Neural progenitor cell (in vitro differentiated cells): ENCODE measurements at places on chromosomes 5 and 9. TPM values are rescaled to one million over a fixed set of nuclear protein-coding genes. Genes with fewer than 3 reads are reported as not detected.

The ANKRD18B gene
- total RNA-seq, result 10.3 and 14.7 TPM in 2 replicates

The ZDHHC11B gene
- 0.25 and 0.60 TPM in 2 replicates for total RNA-seq

The IFNK gene
- not detected in 2 replicates for total RNA-seq

The SLC34A1 gene
- total RNA-seq, result not detected in 2 replicates

The EPB41L4A gene
- total RNA-seq, result 2.7 and 3.6 TPM in 2 replicates

The ECSCR gene
- not detected in 2 replicates for total RNA-seq

The URM1 gene
- 10.3 and 21.7 TPM in 2 replicates for total RNA-seq

The PDGFRB gene
- total RNA-seq, result 8.9 and 16.6 TPM in 2 replicates

The PCDHB5 gene
- 11.9 and 15.2 TPM in 2 replicates for total RNA-seq

The GFPT2 gene
- 18.9 and 20.3 TPM in 2 replicates for total RNA-seq

The CCNO gene
- 0.93 TPM in 1 of 2 replicates, not detected in the other for total RNA-seq
